ENCODE measurements at places on chromosomes 3 and 15. TPM values are rescaled to one million over a fixed set of nuclear protein-coding genes. Genes with fewer than 3 reads are reported as not detected.
A peak's percentile ranks its signal among the peaks of the same experiment; 100 is the strongest.

DNA sequence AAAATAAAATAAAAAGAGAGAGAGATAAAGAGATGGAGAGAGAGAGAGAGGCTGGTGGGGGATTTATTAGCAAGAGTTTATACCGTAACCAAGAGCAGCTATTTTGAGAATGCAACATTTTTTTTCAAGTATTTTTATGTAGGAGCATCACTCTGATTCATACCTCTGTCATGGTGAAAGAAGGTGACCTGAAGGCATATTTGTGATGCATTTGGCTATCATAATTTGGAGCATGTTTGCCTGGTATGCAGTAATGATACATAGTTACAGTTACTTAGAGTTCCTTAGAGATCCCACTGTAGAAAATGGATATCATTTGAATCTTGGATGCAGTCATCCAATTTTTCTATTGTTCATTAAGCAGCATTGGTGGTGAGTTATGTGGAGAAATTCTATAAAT, 1472.4 kb downstream of the SI start:
- H3K27me3 ChIP-seq, result no peaks in the 10 kb centered on the region
- H3K27ac ChIP-seq, result no peak overlapping the region
- no peak overlapping the region for H3K4me3 ChIP-seq

DNA sequence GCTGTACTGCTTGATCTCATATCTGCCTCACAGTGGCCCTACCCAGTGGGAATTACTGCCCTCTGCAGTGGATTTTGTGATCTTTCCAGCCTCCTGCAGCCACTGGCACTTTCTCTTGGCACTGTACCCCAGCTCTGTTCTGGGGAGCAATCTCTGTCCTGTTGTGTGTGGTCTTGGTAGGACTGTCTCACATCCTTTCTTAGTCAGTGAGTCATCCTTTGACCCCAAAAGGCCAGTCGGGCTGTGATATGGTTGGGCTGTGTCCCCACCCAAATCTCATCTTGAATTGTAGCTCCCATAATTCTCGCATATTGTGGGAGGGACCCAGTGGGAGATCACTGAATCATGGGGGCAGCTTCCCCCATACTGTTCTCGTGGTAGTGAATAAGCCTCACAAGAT, 133.3 kb upstream of the TPM1 start:
- no peak overlapping the region for H3K27ac ChIP-seq
- no peaks in the 10 kb centered on the region for H3K27me3 ChIP-seq
- H3K4me1 ChIP-seq, result peaks cover 4% of the 10 kb centered on the region
- no peak for DNase-seq
- no peak overlapping the region for H3K4me3 ChIP-seq
- no peaks in the 10 kb centered on the region for H3K36me3 ChIP-seq

DNA sequence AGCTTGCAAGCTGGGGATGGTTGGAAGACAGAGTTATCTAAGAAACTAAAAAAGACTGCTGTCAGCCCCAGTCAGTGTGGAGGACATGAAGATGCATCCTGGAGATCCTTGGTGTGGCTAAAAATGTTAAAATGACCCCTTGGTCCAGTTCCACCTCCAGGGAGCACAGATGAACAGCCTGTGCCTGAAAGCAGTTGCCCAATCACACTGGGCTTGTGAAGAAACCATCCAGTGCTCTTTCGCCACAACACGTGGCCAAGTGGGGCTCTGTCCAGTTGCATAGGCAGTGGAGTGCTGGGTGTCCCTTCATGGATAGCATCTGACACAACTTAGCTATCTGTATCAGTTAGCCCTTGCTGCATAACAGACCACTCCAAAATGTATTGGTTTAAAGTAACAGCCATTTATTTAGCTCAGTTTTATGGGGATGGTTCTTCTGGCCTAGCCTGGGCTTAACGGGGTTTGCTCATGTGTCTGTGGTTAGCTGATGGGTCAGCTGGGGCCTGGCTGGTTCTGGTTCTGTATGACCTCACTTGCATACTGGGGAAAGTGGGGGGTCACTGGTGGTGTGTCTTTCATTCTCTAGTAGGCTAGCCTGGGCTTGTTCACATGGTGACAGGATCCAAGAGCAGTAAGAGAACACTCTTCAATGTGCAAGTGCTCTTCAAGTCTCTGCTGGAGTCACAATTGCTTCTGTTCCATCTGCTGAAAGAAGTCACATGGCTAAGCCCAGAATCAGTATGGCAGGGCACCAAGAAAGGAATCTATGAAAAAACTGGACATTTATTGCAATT, 226.2 kb downstream of the PDCD6IP start:
- H3K36me3 ChIP-seq, result no peaks in the 10 kb centered on the region
- H3K27ac ChIP-seq, result no peak overlapping the region
- no peak for DNase-seq
- no peak overlapping the region for H3K4me3 ChIP-seq
- H3K4me1 ChIP-seq, result peaks cover 18% of the 10 kb centered on the region
- H3K27me3 ChIP-seq, result peaks cover 70% of the 10 kb centered on the region

- no peak overlapping the region for H3K4me3 ChIP-seq
- no peak overlapping the region for H3K27ac ChIP-seq
Observed at GRCh38 chr15:71484080-71484479, 326.3 kb upstream of the NR2E3 start.

GRCh38 chr3:79184251-79184650, 583.5 kb downstream of the ROBO1 start:
- H3K4me3 ChIP-seq, result no peak overlapping the region
- H3K27ac ChIP-seq, result no peak overlapping the region
- no peaks in the 10 kb centered on the region for H3K36me3 ChIP-seq
- DNase-seq, result no peak
- no peaks in the 10 kb centered on the region for H3K4me1 ChIP-seq
- no peaks in the 10 kb centered on the region for H3K27me3 ChIP-seq

DNA sequence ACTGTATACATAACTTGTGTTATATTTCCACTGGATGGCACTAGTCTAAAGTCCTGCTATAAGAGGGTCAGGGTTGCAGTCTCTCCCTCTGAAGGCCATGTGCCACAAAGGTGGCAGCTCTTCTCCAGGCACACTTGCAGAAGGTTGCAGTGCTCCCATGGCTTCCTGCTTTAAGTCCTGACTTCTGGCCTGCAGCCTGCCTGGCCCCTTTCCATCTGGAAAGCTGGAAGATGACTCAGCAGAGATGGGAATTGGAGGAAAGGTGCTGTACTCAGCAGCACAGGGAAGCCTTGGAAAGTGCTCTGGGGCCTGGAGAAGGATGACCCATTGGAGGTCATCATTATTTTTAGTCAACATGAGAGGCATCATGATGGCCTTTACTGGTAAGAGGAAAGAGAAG, 40.9 kb upstream of the MRPL3 start:
- no peaks in the 10 kb centered on the region for H3K36me3 ChIP-seq
- H3K27me3 ChIP-seq, result no peaks in the 10 kb centered on the region
- no peak for DNase-seq

GRCh38 chr15:84081391-84082168, 154.0 kb upstream of the GOLGA6L4 start:
- no peak overlapping the region for H3K27ac ChIP-seq
- no peaks in the 10 kb centered on the region for H3K4me1 ChIP-seq
- H3K36me3 ChIP-seq, result no peaks in the 10 kb centered on the region
- H3K4me3 ChIP-seq, result no peak overlapping the region
- no peak for DNase-seq

- no peaks in the 10 kb centered on the region for H3K27me3 ChIP-seq
- no peaks in the 10 kb centered on the region for H3K4me1 ChIP-seq
- DNase-seq, result no peak
- H3K36me3 ChIP-seq, result no peaks in the 10 kb centered on the region
Observed at GRCh38 chr3:10204921-10205320, 40.2 kb downstream of the IRAK2 start.

DNA sequence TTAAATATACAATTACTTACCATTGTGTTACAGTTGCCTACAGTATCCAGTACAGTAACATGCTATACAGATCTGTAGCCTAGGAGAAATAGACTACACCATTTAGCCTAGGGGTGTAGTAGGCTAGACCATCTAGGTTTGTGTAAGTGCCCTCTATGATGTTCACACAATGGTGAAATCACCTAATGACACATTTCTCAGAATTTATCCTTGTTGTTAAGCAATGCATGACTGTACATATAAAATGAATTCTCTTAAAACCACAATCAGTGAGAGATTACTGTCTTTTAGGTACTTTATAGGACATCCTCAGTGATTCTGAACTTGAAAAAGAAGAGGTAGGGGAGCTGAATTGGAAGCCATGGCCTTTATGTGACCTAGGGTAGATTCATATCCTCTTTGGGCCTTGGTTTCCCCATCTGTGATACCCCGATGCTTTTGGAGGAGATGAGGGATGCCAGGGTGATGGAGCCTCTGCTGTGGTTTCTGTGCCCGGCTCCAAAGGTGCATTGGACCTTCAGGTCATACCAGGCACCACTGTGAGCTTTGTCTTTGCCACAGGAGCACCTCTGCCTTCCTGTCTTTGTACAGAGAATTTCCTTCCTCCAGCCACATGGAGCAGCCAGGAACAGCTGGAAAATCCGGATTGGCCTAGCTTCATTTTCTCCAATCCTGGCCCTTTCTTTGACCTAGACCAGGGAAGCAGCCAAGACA, 51.9 kb upstream of the FLNB start:
- no peaks in the 10 kb centered on the region for H3K27me3 ChIP-seq
- no peak overlapping the region for H3K27ac ChIP-seq
- peaks cover 8% of the 10 kb centered on the region for H3K4me1 ChIP-seq
- H3K36me3 ChIP-seq, result no peaks in the 10 kb centered on the region
- DNase-seq, result no peak

- H3K27ac ChIP-seq, result no peak overlapping the region
- H3K4me3 ChIP-seq, result no peak overlapping the region
- no peak for DNase-seq
Observed at GRCh38 chr3:10348404-10348721, 27.5 kb upstream of the SEC13 start.

DNA sequence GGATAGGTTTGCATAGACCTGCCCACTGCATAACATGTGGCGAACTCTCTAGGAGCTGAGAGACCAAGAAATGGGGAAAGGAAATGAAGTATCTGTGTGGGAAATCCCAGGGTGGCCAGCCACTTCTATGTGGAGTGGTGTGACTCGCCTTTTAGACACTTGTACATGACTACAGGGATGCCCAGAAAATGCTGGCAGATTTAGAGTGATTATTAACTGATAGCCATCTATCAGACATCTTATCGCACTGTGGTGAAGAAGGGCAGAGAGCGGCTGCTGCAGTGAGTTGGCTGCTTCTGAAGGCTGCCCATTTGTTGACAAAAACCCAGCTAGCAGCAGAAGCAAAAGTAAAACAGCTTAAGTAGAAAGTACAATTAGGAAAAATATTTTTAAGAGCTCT, 18.1 kb upstream of the STAC start:
- no peaks in the 10 kb centered on the region for H3K36me3 ChIP-seq
- H3K27ac ChIP-seq, result no peak overlapping the region
- no peak overlapping the region for H3K4me3 ChIP-seq
- H3K4me1 ChIP-seq, result no peaks in the 10 kb centered on the region
- no peaks in the 10 kb centered on the region for H3K27me3 ChIP-seq
- DNase-seq, result peak; percentile 45

GRCh38 chr15:98967096-98967495, 40.5 kb downstream of the PGPEP1L start:
- H3K27ac ChIP-seq, result no peak overlapping the region
- peaks cover 18% of the 10 kb centered on the region for H3K36me3 ChIP-seq
- H3K27me3 ChIP-seq, result no peaks in the 10 kb centered on the region
- no peak overlapping the region for H3K4me3 ChIP-seq

GRCh38 chr15:44711743-44712345, 527 bp downstream of the B2M start:
- peaks cover 10% of the 10 kb centered on the region for H3K27me3 ChIP-seq
- H3K27ac ChIP-seq, result no peak overlapping the region
- H3K4me1 ChIP-seq, result no peaks in the 10 kb centered on the region
- peak overlapping the region; percentile 82 for H3K4me3 ChIP-seq
- peak; percentile 74 for DNase-seq

- no peak for DNase-seq
- H3K36me3 ChIP-seq, result peaks cover 46% of the 10 kb centered on the region
- no peaks in the 10 kb centered on the region for H3K4me1 ChIP-seq
Observed at GRCh38 chr15:77042245-77042919, 28.5 kb downstream of the TSPAN3 start.

DNA sequence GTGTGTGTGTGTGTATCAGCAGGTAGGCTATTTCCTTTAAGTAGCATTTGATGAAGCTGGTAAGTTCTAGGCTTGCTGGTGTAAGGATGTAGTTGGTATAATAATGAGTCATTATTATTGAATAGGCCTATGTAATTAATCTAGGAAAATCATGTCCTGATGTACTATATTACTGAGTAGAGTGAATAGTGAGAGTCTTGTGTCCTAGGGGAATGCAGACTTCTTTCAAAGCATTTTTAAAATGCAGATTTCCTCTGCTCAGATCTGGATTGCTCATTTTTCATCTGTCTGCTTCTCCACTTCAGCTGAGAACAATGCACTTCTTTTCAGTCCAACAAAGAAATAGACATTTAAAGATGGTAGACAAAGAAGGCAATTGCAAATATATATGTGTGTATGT, 434.2 kb upstream of the ONECUT1 start:
- no peak overlapping the region for H3K27ac ChIP-seq
- no peaks in the 10 kb centered on the region for H3K4me1 ChIP-seq
- no peaks in the 10 kb centered on the region for H3K27me3 ChIP-seq
- DNase-seq, result no peak

GRCh38 chr3:38969317-38970235, 82.2 kb downstream of the SCN11A start:
- H3K27me3 ChIP-seq, result no peaks in the 10 kb centered on the region
- H3K4me3 ChIP-seq, result no peak overlapping the region
- H3K27ac ChIP-seq, result no peak overlapping the region
- H3K4me1 ChIP-seq, result peaks cover 3% of the 10 kb centered on the region

GRCh38 chr3:68893600-68894239, 38.6 kb downstream of the TAFA4 start:
- H3K4me1 ChIP-seq, result no peaks in the 10 kb centered on the region
- no peak for DNase-seq
- H3K27ac ChIP-seq, result no peak overlapping the region
- no peak overlapping the region for H3K4me3 ChIP-seq

- no peaks in the 10 kb centered on the region for H3K27me3 ChIP-seq
- H3K4me3 ChIP-seq, result no peak overlapping the region
- no peak overlapping the region for H3K27ac ChIP-seq
- no peak for DNase-seq
Observed at GRCh38 chr3:122688996-122689395, 8.4 kb downstream of the PARP14 start.

Gene ADGRG7
- total RNA-seq, result 2.1 TPM

Gene A4GNT
- total RNA-seq, result not detected

Gene SCG3
- 18.3 TPM for total RNA-seq

Gene GOLGA8R
- 1.7 TPM for total RNA-seq

Gene COPB2
- total RNA-seq, result 161 TPM

Gene ANO10
- 83.8 TPM for total RNA-seq

Gene USP50
- total RNA-seq, result 1.6 TPM

Gene YEATS2
- 45.4 TPM for total RNA-seq

Gene ERICH6
- not detected for total RNA-seq

Gene RARRES1
- total RNA-seq, result 0.27 TPM
